Right cardiac atrium (tissue), 5 donors: ENCODE measurements at places on chromosomes 3 and 15.

GRCh38 chr3:101847328-101847727 lies 2.0 kb upstream of the NFKBIZ start:
- DNase-seq, result no peak

GRCh38 chr15:38482572-38482971 lies 28.6 kb downstream of the FAM98B start:
- DNase-seq, result no peak

DNA sequence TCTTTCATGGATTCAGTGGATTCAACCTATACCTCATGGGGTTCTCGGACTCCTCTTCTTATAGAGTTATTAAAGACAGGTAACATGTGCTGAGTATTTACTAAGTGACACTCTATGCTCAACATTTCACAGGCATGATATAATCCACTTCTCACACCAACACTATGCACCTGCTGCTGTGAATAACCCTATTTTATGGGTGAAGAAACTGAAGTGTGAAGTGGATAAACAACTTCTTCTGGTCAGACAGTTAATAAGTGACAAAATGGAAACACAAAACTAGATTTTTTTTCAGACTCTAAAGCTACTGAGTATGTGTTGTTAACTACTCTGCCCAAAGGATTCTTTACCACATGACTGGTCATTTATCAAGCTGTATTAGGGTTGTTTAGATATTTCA lies 403.5 kb downstream of the DIPK2A start:
- DNase-seq, result no peak

GRCh38 chr3:107452436-107452835 lies 70.3 kb upstream of the BBX start:
- no peak for DNase-seq

DNA sequence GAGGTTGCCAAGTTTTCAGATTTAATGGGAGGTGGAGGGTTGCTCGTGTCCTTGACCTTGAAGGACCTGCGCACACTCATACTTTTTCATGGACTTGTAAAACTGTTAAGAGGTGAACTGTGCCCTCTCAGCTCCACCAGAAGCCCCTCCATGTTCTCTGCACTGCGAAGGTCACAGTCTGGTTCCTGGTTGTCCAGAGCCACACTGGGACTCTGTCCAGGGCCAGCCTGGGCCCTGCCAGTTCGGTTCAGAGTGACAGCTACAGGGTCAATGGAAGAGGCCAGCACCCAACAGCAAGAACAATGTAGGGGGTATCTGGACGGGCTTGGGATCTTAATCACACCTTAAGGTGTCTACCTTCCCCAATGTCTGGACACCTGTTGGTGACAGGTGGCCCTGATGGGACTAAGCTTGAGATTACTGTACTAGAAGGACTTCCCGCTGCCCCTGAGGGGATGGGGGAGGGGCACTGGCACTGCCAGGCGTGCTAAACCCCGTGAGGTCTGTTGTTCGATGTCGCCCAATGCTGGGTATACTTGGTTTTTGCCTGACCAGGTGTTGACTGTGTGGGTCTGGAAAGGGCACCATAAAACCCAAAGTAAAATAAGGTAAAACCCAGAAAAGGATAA lies 34.7 kb downstream of the GRK7 start:
- no peak for DNase-seq

DNA sequence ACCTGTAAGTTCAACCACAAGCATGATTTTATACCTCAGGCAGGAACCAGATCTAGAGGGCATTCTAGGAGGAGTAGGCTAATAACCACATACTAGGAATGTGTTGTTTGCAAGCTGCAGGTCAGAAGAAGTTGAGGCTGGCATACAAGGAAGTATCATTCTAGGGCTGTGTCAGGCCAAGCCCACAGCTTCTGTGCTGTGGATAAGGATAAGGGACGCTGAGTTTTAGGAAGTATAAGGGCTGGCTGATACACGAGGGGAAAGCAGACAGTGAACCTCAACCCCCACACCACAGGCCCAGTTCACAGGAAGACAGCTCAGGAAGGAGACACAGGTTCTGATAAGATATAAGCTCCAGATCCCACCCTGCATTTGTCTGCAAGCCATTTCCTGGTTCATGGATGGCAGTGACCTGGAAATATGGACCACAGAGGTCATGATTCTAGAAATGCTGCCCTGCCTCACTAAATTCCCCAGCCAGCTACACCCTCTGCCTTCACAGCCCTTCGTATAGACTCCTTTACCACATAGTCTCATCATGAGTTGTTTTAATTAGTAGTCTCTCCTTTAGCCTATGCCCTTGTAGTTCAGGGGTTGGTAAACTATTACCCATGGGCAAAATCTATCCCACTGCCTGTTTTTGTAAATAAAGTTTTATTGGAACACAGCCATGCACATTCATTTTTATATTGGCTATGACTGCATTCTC lies 260.7 kb downstream of the OPA1 start:
- DNase-seq, result no peak

- DNase-seq, result no peak
Observed at GRCh38 chr3:137325170-137325569, 367.4 kb downstream of the IL20RB start.

GRCh38 chr3:108588601-108589000 lies 637 bp downstream of the CIP2A start:
- DNase-seq, result no peak

DNA sequence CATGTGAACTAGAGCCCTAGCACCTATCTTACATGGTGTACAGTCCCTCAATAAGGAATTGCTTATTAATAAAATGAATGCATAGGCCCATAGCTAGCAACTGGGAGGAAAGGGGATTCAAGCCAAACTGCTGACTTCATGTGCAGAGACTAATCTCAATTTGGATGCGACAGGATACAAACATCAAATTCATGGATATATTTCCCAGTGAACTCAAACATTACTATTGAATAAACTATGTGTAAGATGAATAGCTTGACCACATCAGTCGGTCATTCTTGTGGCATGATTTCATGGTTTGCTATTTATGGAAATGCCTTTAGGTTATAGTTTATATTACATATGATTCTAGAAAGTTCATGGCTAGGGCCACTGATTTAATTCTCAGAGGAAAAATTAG lies 268.6 kb upstream of the SLITRK3 start:
- no peak for DNase-seq

DNA sequence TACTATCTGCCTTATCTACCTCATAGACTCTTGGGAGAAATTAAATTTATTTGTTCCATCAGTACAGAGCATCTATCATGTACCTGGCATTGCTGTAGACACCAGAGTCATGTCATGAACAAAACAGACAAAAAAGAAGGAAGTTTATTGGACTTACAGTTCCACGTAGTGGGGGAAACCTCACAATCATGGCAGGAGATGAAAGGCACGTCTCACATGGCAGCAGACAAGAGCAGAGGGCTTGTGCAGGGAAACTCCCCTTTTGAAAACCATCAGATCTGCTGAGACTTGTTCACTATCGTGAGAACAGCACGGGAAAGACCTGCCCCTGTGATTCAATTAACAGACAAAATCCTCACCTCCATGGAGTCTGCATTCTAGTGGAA lies 25.6 kb upstream of the ACAP2 start:
- no peak for DNase-seq

GRCh38 chr3:139222100-139222657 lies 121.6 kb upstream of the MRPS22 start:
- no peak for DNase-seq

GRCh38 chr15:79643393-79643792 lies 211.3 kb downstream of the MINAR1 start:
- no peak for DNase-seq

DNA sequence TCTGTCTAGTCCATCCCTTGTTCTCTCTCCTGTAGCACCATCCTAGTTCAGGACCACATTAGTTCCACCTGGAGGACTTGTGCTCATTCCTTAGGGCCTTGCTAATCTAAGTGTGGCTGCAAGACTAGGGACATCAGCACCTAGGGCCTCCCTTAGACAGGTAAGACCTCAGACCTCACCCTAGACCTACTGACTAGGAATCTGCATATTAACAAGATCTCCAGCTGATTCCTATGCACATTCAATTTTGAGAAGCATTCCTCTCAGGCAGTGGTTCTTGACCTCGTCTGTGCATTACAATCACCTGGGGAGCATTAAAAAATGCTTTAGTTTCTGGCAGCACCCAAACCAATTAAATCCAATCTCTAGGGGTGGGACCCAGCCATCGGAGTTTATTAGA lies 238.4 kb upstream of the RGMA start:
- DNase-seq, result no peak

DNA sequence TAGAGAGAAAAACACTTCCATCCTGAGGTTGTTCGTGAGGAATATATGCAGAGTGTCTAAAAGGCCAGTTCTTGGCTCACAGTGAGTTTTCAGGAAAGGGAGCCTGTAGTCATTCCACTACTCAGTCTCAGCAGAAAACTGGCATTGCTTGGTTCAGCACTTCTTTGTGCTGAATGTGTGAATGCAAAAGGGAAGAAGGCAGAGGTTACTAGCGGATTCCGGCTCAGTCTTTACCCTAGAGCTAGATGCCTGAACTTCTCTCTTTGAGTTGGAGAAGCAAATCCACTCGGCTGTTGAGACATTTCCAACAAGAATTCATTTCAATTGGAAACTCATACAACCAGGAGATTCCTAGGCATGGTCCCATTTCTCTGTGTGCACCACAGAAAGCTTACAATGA lies 23.1 kb upstream of the FRMD4B start:
- DNase-seq, result no peak

DNA sequence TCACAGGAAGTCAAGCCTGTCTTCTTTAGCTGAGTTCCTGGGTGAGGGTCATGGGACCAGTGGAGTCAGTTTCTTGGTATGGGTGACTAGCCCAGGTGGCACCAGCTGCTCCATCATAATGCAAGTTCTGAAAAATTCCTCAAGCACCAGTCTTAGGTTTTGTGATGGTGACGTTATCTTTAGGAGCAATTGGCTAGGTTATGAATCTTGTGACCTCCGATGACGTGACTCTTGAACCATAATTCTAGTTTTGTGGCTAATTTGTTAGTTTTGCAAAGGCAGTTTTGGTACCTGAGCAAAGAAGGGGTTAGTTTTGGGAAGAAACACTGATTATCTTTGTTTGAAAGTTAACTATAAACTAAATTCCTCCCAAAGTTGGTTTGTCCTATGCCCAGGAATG lies 608.4 kb downstream of the VGLL3 start:
- DNase-seq, result no peak

DNA sequence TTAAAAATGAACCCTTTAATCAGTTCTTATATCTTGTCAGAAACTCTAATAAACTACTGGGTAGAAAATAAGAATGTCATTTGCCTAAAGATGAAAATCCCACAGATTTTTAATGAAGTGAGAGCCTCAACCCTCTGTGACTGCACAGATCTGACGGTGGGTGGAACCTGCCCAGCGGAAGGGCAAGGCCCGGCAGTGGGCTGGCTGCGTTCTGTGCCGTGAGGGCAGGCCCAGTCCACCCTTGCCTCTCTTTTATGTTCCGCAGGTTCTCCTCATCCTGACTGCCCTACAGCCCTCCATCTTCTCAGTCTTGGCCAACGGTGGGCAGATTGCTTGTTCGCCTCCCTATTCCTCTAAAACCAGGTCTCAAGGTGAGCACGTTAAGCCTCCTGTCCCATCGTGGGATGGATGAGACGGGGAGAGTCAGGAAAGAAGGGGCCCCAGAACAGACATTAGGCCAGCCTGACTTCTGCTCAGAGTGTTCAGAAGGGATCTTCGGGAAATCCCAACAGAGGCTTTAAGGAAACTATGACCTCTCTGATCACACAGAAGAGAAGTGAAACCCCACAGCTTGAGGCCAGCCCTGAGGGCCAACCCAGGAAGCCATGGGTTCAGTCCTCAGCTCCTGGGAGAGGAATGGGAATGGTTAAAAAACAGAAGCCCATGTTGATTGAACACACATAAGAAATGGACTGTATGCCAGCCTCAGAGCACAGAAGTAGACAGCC lies 16.0 kb downstream of the SLC51A start:
- DNase-seq, result no peak

DNA sequence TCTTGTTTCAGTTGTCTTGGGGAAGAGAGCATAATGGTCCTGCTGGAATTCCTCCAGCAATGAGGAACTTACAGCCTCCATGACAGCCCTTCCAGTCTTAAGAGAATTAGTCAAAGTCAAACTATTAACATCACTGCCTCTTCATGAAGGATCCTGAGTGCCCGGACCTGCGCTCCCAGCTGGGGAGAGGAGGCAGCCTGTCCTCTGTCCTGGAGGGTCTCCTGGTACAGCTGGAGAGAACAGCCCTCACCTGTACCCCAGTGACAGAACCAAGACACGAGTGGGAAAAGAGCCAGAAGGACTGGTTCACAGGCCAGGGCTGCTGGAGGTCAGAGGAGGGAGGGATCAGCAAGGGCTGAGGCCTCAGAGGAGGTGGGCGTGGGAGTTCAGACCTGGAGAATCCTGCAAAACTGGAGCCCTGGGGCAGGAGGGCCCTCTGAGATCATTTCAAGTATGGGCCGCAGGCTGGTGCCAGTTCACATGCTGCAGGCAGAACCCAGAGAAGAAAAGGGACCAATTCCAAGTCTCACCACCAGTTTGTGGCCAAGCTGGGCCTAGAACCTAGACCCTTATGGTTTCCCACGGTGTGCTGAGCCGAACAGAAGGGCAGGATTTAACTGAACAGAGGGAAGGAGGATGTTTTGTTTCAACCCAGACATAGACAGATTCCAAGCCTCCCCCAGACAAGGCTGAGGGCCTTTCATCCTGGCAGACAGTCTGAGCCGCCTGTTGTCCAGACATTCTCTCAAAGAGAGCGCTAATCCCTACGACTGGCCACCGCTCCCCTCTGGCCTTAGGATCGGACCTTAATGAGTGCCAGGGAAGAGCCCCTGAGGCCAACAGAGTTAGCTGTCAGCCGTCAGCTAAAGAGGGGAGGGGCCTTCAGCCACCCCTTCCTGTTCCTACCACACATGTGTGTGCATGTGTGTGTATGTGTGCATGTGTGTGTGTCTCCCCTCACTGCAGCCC lies 18.2 kb downstream of the LOXL1 start:
- DNase-seq, result no peak

DNA sequence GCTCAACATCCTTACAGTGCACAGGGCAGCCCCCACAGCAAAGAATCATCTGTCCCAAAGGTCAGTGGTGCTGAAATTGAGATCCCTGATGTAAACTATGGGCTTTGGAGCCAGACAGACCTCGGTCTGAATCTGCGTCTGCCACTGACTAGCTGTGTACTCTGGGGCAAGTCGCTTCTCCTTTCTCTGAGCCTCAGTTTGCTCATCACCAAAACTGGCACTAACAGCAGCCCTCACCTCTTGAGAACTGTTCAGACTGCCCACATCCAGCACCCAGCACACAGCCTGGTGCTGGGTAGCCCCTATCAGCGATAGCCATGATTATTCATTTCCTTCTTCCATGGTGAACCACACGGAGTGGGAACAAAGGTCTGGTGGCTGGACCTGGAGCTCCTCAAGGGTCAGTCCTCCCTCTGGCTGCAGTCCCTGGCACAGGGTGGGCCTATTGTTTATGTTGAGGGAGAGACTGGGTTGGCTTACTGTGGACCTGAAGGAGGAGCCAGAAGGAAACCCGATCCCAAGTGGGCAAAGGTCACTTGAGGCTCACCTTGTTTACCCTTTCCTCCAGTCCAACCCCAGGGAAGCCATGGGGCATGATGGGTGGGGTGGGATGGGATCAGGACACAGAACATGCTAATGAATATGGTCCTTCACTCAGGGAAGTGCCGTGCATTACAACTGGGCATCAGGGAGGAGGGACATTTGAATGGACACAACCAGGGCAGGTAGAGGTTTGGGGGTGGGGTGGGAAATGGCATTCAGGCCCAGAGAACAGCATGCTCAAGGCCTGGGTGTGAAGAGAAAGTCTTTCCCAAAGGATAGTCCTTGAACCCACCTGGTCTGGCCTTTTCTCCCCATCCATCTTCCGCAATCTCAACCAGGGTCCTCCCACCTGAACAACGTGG lies 1.6 kb upstream of the PRKCD start:
- peak; percentile 76 for DNase-seq

GRCh38 chr3:172102123-172102882 lies 62.9 kb downstream of the FNDC3B start:
- no peak for DNase-seq
